ENCODE measurements at places on chromosomes 16 and 17.

- no peak for DNase-seq
These were observed 378.4 kb upstream of the CDH5 start for GRCh38 chr16:65988024-65988595.

- DNase-seq: no peak
These were observed 23.2 kb downstream of the IGFBP4 start for GRCh38 chr17:40466298-40466971.

- peak; percentile 60 for DNase-seq
These were observed 544 bp downstream of the CYB561 start for GRCh38 chr17:63445571-63445953.

- no peak for DNase-seq
These were observed 6.8 kb upstream of the KRTAP17-1 start for GRCh38 chr17:41322094-41322902.

DNA sequence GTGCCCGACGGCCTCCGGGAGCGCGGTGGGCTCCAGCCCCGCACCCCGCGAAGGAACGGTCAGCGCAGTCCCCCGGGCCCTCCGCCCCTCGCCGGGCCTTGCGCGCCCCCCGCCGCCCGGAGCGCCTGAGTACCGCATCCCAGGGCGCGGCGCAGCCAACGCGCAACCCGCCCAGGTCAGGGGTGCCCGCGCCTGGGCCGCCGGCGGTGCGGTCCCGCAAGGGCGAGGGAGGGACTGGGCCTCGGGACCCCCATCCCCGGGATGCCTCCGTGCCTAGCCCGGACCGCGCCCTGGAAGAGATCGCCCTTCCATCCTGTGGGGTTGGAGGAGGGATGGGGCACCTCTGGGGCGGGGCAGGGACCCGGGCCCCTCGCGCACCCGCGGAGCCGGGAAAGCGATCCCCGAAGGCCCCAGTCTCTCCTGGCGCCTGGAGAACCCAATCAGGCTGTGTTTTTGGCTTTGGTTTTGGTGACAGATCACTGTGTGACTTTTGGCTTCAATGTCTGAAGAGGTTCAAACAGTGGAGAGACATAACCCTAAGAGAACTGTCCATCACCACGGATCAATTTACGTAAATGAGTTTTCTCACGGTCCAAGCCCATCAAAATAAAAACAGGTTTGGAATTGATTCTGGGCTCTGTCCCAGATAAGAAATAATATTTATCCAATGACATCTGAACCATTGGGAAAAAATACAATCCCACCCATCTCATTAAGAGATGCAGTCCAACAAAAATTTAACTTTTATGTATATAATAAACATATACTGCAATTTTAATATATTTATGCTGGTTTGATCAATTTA is 17.8 kb downstream of the ENPP7 start:
- no peak for DNase-seq

DNA sequence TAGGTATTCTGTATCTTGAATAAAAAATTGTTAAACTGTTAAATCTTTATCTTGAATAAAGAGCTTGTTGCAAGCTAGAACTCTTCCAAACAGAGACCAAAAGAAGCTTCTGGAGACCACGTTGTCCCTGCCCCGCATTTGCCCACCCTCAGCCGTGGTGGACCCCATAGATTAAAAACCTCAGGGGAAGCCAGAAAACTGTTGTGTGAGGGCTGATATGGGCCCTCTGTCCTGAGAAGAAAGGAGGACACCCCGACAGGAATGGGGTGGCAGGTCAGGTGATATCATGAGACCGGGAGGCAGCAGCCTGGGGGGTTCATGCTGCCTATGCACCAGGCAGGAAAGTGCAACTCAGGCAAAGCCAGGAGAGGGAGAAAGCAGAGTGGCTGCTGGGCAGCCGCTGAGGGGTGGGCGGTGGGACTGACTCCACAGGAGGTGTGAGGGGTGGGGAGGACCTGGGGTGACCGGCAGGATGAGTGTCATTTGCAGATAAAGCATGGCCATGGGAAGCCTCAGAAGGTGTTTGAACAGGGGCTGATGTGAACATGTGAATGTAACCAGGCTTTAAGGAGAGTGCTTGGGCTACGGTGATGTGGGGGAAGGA is 147.8 kb downstream of the IRF8 start:
- no peak for DNase-seq

GRCh38 chr17:80987941-80988461 is 3.6 kb upstream of the CHMP6 start:
- DNase-seq: no peak

GRCh38 chr17:36885153-36885735 is 52.0 kb upstream of the LHX1 start:
- DNase-seq: no peak

DNA sequence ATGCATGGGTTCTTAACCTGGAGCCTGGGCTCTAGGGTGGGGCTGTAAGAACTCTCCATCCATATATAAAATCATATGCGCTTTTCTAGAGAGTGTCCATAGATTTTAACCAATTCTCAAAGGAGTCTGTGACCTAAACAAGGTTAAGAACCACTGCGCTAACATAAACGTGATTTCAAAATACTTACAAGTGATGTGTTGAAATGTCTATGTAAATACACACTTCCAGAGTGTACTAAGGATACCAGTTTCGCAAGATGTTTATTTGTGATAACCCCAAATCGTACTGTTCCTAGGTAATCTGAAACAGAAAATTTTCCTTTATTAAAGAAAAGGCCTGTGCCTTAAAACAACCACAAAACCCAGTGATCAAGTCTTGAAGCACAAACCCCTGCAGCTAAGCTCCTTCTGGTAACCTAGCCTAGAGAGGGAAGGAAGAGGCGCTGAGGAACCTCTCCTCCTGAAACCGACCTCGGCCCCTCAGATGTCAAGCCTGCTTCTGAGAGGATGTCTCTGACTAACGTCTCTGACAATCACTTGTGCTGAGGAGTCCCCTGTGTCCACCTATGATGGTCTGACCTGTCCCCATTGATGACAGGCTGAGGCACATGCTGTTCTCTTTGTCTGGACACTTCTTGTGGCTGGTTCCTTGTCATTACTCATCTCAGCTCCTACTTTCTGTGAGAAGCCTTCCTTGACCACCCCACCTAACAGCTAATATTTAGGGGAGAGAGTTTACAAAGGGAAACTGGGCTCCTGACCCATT is 32.2 kb downstream of the SNN start:
- no peak for DNase-seq

- DNase-seq: peak; percentile 30
These were observed 82.3 kb downstream of the SDR42E1 start for GRCh38 chr16:81928975-81929374.

GRCh38 chr17:22517716-22518115 is 825.4 kb downstream of the KCNJ18 start:
- DNase-seq: no peak

GRCh38 chr17:4785311-4786105 is 656 bp downstream of the VMO1 start:
- DNase-seq: no peak

GRCh38 chr16:90034504-90034903 is 15.2 kb upstream of the DBNDD1 start:
- DNase-seq: no peak

DNA sequence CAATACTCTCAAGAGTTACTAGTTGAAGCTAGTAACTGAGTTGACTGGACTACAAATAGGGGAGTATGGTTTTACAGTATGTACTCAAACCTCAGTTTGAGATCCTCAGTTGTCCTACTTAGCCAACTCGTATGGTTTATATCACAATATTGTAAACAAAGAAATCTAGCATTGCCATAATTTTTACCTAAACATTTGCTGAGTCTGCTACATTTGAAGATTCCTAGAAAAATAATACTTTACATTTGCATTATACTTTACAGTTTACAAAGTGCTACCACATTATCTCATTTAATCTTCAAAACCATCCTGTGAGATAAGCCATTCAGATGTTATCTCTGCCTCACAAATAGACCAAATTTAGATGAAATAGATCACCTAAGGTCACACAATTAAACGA is 16.3 kb downstream of the CBX1 start:
- DNase-seq: no peak

GRCh38 chr17:50556803-50557202 is 3.7 kb upstream of the CACNA1G start:
- DNase-seq: no peak

- DNase-seq: no peak
These were observed 121.0 kb downstream of the PARN start for GRCh38 chr16:14509055-14509454.

- DNase-seq: no peak
These were observed 13.7 kb downstream of the MMD start for GRCh38 chr17:55407641-55408566.

DNA sequence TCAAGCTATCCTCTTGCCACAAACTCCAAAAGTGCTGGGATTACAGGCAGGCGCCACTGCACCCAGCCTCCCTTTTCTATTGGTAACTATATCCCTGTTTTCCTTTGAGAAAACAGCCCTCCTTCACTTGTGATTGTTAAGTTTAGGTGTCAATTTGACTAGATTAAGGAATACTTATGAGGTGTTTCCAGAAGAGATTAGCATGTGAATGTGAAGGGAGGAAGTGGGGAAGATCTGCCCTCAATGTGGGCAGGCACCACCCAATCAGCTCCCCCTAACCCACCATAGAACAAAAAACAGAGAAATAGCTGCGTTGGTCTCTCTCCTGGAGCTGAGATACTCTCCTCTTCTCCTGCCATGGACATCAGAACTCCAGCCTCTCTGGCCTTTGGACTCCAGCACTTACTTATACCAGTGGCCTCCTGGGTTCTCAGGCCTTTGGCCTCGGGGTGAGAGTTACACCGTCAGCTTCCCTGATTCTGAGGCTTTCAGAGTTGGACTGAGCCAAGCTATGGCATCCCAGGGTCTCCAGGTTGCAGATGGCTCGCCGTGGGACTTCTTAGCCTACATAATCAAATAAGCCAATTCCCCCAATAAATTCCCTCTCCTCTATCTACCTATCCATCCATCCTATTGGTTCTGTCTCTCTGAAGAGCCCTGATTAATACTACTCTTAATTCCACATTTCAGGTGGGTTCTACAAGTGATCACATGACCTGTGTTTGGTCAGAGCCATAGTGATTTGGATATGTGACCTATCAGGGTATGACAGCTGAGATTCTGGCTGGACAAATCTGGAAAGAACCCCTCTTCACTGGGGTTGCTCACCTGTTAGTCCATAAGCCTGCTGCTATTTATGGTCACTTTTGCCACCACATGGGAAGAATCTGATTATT is 12.0 kb upstream of the STAT3 start:
- no peak for DNase-seq

DNA sequence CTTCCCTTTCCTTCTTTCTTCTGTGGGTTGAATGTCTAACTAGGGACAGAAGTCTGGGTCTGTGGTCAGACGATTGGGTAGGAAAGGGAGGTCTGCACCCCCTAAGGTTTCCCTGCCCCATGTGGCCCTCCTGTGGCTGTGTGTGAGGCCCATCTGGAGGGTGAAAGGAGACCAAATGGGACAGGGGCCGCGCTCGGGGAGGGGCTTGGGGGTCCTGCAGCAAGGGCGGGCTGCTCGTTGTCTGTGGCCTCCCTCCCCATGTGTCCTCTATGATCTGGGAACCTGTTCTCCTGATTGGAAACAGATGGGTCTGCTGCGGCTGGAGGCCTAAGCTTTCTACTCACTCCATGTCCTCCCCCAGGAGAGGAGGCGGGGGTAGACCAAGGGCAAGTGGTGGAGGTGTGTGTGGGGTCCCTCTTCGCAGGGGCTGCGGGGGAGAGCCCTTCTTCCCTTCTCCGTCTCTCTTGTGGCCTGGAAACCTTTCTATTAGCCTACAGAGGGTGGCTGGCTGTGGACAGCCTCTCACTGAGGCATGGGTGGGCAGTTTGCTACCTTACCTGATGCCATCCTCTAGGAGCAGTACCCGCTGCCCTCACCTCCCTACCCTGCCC is 18.6 kb downstream of the IGFBP4 start:
- DNase-seq: no peak

GRCh38 chr16:2963723-2964474 is at the start of gene KREMEN2:
KREMEN2 (plus strand) TSS chr16:2964275; CDS start chr16:2964521, 246 bp downstream.
- peak; percentile 60 for DNase-seq

All from stimulated activated CD8-positive, alpha-beta memory T cell treated with anti-CD3 and anti-CD28 coated beads, Interleukin-4, amount 100 ng/mL, for 48 hours (primary cell).